ENCODE measurements at places on chromosomes 2 and 18. TPM values are rescaled to one million over a fixed set of nuclear protein-coding genes. Genes with fewer than 3 reads are reported as not detected.

Gene VIT
- total RNA-seq = 28.7 TPM

Gene GPR45
- total RNA-seq = not detected

Gene RUFY4
- total RNA-seq = not detected

Gene SCYGR3
- total RNA-seq = not detected

Gene LOXHD1
- total RNA-seq = not detected

Gene L3MBTL4
- 0.49 TPM for total RNA-seq

Gene LINC00305
- not detected for total RNA-seq

Gene ZNF521
- total RNA-seq = 94.4 TPM

Gene AKAIN1
- total RNA-seq = not detected

Gene SH3YL1
- total RNA-seq = 47.1 TPM

Gene FAM124B
- 0.24 TPM for total RNA-seq

Gene DRC1
- 0.24 TPM for total RNA-seq

Gene ANKRD36B
- total RNA-seq = 38.8 TPM

Gene UGT1A3
- total RNA-seq = not detected

Gene TGIF1
- total RNA-seq = 187 TPM

Gene EFR3B
- 0.16 TPM for total RNA-seq

Gene TBC1D8
- 23.6 TPM for total RNA-seq

Gene CYP20A1
- 31.6 TPM for total RNA-seq

Gene NEU4
- not detected for total RNA-seq

Gene GCG
- not detected for total RNA-seq

Gene DSEL
- total RNA-seq = 123 TPM

Gene ASB18
- total RNA-seq = not detected

Gene CD226
- 1.5 TPM for total RNA-seq

Gene ADD2
- total RNA-seq = 0.32 TPM

Gene CD28
- not detected for total RNA-seq

Gene POTEC
- not detected for total RNA-seq

Gene CETN1
- not detected for total RNA-seq

Gene ACKR3
- total RNA-seq = 17.8 TPM

Gene C2orf80
- not detected for total RNA-seq

Gene SKOR2
- not detected for total RNA-seq

Gene SP110
- total RNA-seq = 19.1 TPM

Gene C1QL2
- total RNA-seq = not detected

Gene ESPNL
- 3.6 TPM for total RNA-seq

Gene TMEM247
- not detected for total RNA-seq

Gene EGR4
- total RNA-seq = 0.12 TPM

Gene TGFBRAP1
- 25.0 TPM for total RNA-seq

Gene SLC9A2
- total RNA-seq = not detected

Gene PROKR1
- total RNA-seq = not detected

Gene DYSF
- total RNA-seq = 1.8 TPM

Gene C2orf78
- not detected for total RNA-seq

Gene COL4A4
- total RNA-seq = under 0.01 TPM

Gene PLB1
- total RNA-seq = 1.8 TPM

Gene BCL11A
- total RNA-seq = 41.9 TPM

Gene PDE6D
- 16.5 TPM for total RNA-seq

Gene TUBA4B
- total RNA-seq = not detected

Gene RAD51AP2
- not detected for total RNA-seq

Gene CPLX4
- total RNA-seq = 0.24 TPM

Gene FLACC1
- total RNA-seq = 1.9 TPM

Gene OXER1
- total RNA-seq = 0.32 TPM

Gene TRIM43B
- total RNA-seq = not detected

Gene DSC2
- 0.12 TPM for total RNA-seq

Gene SMYD1
- total RNA-seq = not detected

Gene UPP2
- not detected for total RNA-seq

Gene PRKAG3
- not detected for total RNA-seq

Gene NUP35
- total RNA-seq = 10.8 TPM

Gene LONRF2
- total RNA-seq = not detected

Gene RESP18
- not detected for total RNA-seq

Gene SP5
- not detected for total RNA-seq

Data from hair follicle dermal papilla cell (primary cell).